ENCODE measurements at places on chromosomes 12 and 14.

GRCh38 chr14:100619396-100620254 is 32.4 kb upstream of the BEGAIN start:
- DNase-seq = no peak

GRCh38 chr12:68207276-68207675 is 18.3 kb downstream of the IL26 start:
- DNase-seq = no peak

DNA sequence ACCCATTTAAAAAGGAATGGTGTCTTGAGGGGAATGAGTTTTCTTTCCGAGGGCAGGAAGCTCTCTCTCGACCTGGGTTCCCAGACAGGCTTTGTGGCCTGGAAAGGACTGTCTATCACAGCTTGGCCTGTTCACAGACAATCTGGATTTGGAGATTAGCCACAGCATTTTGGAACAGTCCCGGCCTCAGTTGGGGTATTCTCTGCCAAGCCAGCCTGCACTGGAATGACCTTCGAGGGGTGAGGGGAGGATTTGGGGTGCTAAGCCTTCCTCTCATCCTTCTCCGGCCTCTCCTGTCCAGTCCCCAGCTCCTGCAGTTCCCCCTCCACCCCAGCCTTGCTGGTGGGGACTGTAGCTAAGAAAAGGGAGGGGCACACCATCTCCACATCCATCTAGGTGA is 13.0 kb downstream of the TBX5 start:
- DNase-seq = no peak

- DNase-seq = no peak
Measured at GRCh38 chr14:23025151-23025814, 9.4 kb downstream of the PSMB5 start.

- no peak for DNase-seq
Measured at GRCh38 chr12:20368651-20369304, 441 bp downstream of the PDE3A start.

- peak; percentile 30 for DNase-seq
Measured at GRCh38 chr12:188910-189621, 24.9 kb downstream of the SLC6A12 start.

DNA sequence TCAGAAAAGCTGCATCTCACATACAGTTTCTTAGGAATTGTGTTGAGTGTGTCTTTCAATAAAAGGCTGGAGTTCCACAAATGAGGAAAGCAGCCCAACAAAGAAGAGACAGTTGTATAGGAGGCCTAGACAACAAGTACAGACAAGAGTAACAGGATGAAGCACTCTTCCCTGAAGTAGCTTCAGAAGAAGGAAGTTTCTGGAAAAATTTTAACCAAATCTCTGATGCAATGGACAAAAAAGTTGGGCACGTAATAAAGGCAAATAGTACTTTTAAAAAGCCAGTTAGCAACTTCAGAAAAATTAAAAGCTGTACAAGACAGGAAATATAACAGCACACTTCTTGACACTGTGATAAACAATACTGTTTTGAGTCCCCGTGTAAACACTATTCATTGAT is 134.1 kb upstream of the PLEKHG7 start:
- DNase-seq = no peak

DNA sequence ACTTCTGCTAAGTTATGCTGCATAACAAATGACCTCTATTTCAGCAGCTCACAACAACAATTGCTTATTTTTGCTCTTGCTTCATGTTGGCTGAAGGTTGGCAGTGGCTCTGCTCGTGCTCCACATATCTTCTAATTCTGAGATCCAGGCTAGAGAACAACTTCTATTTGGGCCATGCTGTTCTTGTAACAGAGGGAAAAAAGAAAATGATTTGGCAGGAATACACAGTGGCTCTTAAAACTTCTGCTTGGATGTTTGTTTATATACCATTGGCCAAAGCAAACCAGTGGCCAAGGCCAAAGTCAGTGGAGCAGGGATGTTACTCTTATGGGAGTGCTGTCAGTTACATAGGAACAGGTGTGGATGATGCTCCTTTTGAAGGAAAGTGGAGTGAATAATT is 32.1 kb downstream of the GPHN start:
- no peak for DNase-seq

GRCh38 chr14:57060276-57060955 is 208.3 kb downstream of the EXOC5 start:
- DNase-seq = no peak

GRCh38 chr12:89062996-89063395 is 289.3 kb downstream of the DUSP6 start:
- no peak for DNase-seq

GRCh38 chr12:116065606-116066005 is 211.9 kb downstream of the MED13L start:
- DNase-seq = no peak

DNA sequence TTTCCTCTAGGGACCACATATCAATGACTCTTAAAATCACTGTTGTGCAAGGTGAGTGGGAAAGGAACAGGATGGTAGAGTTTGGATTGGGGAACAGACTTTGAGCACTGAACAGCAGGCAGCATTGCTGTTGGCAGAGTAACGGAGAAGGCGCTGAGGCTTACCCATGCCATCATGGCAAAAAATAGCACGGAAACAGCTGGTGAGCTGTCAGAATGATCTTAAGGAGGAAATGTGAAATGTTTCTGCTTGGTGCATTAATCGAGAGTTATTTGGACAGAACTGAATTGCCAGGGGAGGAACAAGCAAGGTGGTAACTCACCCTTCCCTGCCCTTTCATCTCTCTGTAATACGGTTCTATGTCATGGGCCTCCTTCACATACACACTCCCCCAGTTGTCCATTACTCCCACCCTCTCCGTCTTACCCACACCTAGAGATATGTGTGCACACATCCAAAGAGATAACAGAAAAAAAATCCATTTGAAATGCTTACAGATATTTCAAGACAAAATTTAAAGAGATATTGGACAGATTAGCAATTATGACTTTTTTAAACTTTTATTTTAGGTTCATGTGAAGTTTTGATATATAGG is 572.5 kb downstream of the DIO2 start:
- DNase-seq = no peak

GRCh38 chr12:26471560-26471959 is 276.2 kb downstream of the SSPN start:
- no peak for DNase-seq

GRCh38 chr12:95944108-95944704 is 1.1 kb downstream of the AMDHD1 start:
- DNase-seq = no peak

- no peak for DNase-seq
Measured at GRCh38 chr14:101598571-101599233, 37.4 kb downstream of the DIO3 start.

DNA sequence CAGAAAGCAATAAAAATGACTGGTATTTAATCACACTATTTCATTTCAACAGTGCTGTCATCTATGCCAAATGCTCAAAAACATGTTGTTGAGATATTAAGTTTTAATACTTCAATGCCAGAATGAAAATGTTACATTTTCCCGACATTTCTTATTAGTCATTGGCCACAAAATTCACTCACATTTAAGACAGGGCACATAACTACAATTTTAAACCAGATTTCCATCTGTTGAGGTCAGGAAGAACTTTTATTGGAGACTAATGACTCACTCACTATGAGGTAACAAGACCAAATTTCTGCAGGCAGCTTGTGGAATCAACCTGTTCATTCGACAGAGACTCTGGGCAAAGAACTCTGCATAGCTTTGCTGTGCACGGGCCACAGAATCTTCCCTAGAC is 36.8 kb downstream of the PPTC7 start:
- DNase-seq = no peak

- no peak for DNase-seq
Measured at GRCh38 chr14:68790644-68791077, 2.2 kb downstream of the ZFP36L1 start.

GRCh38 chr14:103897075-103897947 is 30.9 kb upstream of the TDRD9 start:
- no peak for DNase-seq

DNA sequence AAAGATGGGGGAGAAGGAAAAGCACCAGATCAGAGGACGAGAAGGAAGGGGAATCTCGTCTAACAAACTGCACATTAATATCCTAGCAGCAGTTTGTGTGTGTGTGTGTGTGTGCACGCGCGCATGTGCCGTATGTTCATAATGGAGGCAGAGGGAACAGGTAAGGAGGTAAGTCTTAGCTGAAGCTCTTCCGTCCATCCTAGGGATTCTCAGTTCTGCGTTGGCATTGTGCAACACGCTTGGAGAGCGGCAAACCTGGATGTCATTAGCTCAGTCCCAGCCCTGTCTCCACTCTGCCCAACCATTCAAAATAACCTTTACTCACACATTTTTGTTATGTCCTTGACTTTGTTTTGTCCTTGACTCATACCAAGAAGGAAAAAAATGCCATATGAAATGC is 1.6 kb upstream of the C1R start:
- no peak for DNase-seq

GRCh38 chr14:69424149-69424923 is 25.8 kb downstream of the SLC39A9 start:
- peak; percentile 38 for DNase-seq

GRCh38 chr12:119990382-119990874 is 1.4 kb downstream of the BICDL1 start:
- DNase-seq = no peak

- no peak for DNase-seq
Measured at GRCh38 chr12:30858471-30858870, 68.1 kb upstream of the TSPAN11 start.

GRCh38 chr14:40271480-40271879 is 839.2 kb upstream of the FBXO33 start:
- no peak for DNase-seq

DNA sequence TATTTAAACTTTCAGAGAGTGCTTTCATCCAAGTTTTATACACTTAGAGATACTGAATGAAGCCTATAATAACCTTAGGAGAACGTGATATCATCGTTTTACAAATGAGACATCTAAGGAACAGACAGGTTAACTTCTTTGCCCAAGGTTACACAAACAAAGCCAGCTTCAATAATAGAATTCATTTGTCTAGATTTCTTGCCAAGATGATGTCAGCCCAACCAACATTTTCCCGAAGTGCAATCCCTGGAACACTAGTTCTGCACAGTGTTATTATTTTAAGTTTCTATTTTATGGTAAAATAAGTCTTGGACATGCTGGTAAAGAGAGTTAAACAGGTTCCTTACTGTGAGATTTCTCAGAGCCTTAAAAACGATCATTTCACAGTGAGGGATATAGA is 174.6 kb downstream of the SLC25A21 start:
- DNase-seq = no peak

DNA sequence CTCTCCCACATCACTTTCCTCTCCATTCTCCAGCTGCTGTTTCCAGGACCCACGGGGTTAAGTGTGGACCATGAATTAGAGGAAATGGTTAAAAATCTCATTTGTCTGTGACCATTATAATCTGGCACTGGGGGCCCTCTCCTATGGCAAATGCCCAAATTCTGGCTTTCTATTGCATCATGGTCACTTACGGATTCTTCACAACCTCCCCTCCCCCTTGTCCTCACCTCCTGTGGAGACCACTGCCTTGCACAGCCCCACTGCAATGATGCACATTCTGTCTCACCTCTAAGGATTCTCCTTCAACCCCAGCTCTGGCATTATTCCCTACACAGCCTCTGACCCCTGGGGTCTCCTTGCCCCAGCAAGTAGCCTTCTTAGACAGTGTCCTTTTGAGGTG is 18.9 kb downstream of the BCAT1 start:
- DNase-seq = no peak

GRCh38 chr12:31958569-31959160 is 550 bp upstream of the RESF1 start:
- no peak for DNase-seq

GRCh38 chr14:73295198-73295796 is 58.0 kb downstream of the PAPLN start:
- peak; percentile 46 for DNase-seq

DNA sequence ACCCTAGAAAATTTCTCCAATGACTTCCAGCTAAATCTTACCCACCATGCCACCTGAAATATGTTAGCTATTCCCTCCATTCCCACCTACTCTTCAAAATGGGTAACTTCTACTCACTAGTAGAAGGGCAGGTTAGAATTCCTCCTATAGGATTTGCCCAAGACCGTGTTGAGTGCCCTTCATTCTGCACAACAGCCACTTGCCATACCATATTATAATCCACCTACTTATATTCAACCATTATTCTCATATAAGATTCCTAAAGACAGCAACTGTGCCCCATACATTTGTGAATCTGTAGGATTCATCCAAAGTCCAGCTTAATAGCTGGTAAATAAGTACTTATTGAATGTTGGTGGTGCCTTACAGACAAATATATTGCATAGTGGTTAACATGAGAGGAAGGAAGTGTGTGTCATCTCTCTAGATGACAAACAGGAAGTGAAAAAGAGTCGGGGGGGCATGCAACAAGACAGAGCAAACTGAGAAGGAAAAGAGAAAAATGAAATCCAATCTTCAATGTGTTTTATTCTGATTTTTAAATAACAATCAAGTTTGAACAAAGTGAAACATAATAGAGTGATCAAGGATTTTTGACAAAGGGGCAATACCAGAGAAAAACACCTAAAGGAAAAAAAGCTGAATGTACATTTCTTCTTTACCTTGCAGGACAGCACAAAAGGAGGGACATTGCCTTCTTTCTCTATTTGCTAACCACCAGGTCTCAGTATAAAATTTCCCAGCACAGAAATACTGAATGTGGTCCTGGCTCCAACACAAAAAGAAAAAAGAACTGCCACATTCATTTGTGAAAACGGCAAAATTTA is 389.3 kb upstream of the USP15 start:
- DNase-seq = no peak

GRCh38 chr12:120855823-120856588 is 48.2 kb downstream of the SPPL3 start:
- no peak for DNase-seq

- peak; percentile 3 for DNase-seq
Measured at GRCh38 chr12:127293507-127294310, 973.3 kb upstream of the TMEM132C start.

DNA sequence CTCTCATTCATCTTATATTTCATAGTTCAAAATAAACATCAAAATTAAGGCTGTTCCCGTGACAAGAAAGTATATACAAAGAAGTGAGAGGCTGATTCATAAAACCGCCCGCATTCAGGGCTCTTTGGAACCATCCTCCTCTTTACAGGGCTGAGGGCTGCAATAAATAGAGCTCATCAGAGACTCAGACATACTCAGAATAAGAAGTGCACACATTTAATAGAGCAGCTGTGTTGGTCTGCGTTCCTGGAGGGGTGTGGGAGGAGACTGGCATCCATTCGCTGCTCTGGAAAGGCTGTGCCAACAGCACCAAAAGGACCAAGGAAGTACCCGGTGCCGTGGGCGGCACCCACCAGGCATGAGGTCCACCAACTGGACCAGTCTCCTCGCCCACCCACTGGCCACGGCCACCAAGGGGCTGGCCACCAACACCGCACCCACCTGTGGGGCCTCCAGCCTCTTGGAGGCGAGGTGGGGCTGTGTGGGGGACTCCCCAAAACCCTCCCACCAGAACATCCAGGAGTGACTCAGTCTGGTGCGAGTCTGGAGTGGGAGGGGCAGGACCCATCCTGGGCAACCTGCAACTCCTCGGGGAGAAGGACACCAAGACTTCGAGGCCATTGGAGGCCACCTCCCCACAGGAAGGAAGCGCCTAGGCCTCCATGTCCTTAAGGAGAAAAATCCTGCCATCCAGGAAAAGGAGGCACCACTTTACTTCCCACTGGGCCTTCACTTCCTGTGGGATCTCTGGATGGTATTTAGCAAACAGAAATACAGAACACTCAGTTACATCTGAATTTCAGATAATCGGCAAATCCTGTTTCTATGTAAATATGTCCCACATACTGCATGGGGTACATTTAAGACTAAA is 32.7 kb downstream of the VCPKMT start:
- DNase-seq = no peak
